T-cell (primary cell): ENCODE measurements at places on chromosomes 6 and 20. TPM values are rescaled to one million over a fixed set of nuclear protein-coding genes. Genes with fewer than 3 reads are reported as not detected.

Gene MTFR2
- total RNA-seq: 1.2 TPM

Gene TRIM15
- total RNA-seq: not detected

DNA sequence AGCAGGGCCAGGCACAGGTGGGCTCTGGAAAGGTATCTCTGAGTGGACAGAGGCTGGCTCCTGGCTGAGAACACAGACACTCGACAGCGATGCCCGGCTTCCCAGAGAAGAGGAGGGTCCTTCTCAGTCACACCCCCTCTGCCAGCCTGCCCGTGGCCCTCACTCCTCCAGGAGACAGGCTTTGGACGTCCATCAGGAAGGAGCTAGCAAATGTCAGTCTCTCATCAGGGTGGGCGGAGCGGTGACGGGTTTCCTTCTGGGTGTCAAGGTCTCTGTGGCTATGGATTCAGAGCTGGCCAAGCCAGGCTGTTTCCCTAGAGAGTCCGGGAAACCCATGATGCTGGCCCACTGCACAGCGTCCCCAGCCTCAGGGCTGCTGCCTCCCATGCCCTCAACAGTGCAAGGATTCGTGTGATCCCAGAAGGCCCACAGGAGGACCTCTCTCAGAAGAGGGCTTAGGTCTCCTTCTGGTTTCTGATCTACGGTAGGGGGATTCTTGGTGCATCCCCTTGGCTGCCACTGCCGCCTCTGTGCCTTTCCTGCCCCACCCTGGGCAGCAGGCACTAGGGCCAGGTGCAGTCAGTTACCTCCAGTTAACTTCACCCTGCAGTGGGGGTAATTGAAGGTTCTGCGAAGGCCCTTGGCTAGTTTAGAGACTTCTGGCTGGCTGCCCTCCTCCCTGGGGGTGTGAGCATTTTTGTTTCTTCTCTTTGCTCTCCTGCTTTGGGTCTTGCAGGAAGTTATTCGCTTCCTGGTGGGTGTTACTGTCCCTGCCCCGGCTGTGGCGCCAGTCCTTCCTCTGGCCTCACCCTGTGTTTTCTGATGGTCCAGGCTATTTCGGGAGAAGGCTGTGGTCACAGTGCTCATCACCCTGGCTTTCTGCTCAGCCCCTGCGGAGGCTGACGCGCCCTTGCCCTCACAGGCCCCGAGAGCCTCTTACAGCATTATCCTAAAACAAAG is 80.2 kb downstream of the CDH4 start:
- H3K4me3 ChIP-seq: no peak overlapping the region
- H3K4me1 ChIP-seq: no peaks in the 10 kb centered on the region
- no peak overlapping the region for H3K27ac ChIP-seq
- H3K36me3 ChIP-seq: no peaks in the 10 kb centered on the region
- no peaks in the 10 kb centered on the region for H3K27me3 ChIP-seq

GRCh38 chr20:35120012-35120701 is 27.0 kb downstream of the EDEM2 start:
- no peaks in the 10 kb centered on the region for H3K27me3 ChIP-seq
- DNase-seq: no peak
- no peaks in the 10 kb centered on the region for H3K4me1 ChIP-seq
- H3K36me3 ChIP-seq: peaks cover 35% of the 10 kb centered on the region
- no peak overlapping the region for H3K4me3 ChIP-seq

DNA sequence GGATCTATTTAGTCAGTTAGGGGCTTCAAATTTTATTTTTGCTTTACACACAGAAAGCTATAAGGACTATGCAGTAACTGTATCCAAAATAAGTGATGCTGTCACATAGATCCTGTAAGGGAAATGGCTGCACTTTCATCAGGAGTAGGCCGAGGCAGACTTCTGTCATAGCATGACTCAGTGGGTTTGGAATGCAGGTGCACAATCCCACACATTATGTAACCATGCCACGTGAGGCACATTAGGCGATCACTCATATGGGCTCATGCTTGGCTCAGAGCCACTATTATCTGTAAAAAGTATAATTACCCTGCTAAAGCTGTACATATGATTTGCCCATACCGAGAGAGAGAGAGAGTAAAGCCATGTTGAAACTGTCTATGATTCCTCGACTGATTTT is 1189.4 kb upstream of the EYS start:
- H3K27me3 ChIP-seq: no peaks in the 10 kb centered on the region
- H3K27ac ChIP-seq: no peak overlapping the region
- no peaks in the 10 kb centered on the region for H3K36me3 ChIP-seq
- no peak overlapping the region for H3K4me3 ChIP-seq

GRCh38 chr6:125910527-125910926 is 46.0 kb upstream of the HINT3 start:
- DNase-seq: no peak
- no peaks in the 10 kb centered on the region for H3K4me1 ChIP-seq
- H3K27ac ChIP-seq: no peak overlapping the region
- H3K27me3 ChIP-seq: no peaks in the 10 kb centered on the region
- no peak overlapping the region for H3K4me3 ChIP-seq
- peaks cover 2% of the 10 kb centered on the region for H3K36me3 ChIP-seq

DNA sequence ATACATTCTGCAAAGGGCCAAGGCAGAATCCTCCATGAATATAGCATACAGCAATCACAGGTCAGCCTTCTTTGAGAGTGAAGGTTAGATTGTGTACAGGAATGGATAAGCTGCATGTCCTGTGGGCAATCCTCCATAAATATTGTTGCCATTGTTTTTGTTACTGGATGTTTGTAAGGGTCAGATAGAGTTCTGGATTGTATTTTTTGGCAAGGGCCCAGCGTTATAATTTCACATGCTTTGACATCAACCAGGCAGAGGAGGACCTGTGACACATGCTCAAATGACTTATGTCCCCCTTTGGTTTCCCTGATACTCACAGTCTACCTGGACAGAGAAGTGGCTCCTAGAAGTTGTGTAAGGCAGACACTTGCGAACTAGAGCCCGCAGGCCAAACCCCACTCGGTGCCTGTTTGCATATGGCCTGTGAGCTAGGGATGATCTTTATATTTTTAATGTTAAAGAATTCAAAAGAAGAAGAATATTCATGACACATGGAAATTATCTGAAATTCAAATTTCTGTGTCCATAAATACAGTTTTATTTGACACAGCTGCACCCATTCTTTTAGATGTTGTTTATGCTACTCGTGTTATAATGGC is 5.4 kb downstream of the LY86 start:
- peaks cover 3% of the 10 kb centered on the region for H3K27me3 ChIP-seq
- peaks cover 63% of the 10 kb centered on the region for H3K4me1 ChIP-seq
- no peaks in the 10 kb centered on the region for H3K36me3 ChIP-seq
- H3K27ac ChIP-seq: no peak overlapping the region
